AG09319 (cell line): ENCODE measurements at places on chromosomes 4 and X.

DNA sequence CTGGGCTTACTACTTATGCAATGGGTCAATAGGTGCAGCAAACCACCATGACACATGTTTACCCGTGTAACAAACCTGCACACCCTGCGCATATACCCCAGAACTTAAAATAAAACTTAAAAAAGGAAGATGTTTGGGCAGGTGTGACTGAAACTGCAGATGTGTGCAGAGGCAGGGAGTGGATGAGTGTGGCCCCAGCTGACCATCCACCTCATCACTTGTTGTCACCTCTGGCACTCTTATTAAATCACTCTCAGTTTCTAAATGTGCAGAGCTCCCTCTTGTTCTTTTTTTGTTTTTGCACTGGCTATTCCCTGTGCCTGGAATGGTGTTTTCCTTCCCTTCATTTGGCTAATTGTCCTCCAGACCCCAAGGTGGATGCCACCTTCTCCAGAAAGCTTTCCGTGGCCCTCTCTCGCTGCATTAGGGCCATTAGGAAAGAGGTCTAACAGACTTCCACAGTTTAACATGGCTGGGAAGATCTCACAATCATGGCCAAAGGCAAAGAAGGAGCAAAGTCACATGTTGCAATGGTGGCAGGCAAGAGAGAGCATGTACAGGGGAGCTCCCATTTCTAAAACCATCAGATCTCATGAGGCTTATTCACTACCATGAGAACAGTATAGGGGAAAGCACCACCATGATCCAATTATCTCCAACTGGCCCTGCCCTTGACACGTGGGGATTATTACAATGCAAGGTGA, 58.5 kb downstream of the SLC2A9 start:
- DNase-seq: no peak

DNA sequence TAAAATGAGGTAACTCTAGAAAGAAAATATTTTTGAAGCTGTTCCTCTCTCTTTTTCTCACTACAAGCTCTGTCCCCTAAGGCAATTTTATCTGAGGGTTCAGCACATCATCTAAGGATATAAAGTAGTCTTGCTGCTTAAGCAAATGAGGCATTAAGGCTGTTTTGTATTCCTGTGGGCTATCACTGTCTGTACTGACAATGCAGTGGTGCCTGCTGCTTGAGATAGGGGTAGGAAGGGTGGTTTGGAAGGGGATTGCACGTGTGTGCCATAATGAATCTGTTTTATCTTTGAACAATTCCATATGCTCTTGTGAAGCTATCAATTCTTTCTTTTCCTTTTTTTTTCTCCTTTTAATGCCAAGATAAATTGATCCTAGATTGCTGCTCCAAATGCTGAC, 128.0 kb upstream of the ATOH1 start:
- DNase-seq: no peak

- no peak for DNase-seq
Measured at GRCh38 chr4:152545088-152545487, 9.2 kb upstream of the FBXW7 start.

DNA sequence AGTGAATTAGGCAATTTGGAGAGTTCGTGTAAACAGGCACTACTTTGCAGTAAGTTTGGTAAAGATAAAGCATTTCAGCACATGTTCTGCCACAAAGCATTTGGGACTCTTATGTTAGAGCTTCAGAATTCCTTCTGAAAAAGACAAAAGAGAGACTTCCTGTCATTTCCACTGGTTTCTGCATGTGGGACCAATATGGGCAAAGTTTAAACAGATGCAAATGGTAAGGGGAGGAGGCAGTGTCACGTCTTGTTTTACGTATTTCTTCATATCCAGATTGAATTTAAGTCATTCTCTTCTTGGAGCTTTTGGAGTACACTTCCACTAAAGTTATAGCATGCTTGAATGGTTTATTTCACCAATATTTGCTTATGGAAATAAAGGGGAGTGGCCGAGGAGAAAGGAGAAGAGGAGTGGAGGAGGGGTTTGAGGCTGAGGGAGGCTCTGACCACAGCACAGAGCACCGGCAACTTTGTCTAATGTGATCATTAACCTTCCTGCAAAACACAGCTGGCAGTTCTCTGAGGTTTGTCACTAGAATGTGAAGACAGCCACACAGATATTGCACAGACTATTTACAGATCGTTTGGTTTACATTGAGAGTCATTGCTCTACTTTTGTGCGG, at the start of gene APELA:
TSS of gene APELA (plus strand) at position 479 of the 625 bp plus-strand sequence. CDS start 154 bp downstream, outside the sequence.
- no peak for DNase-seq

GRCh38 chrX:46321676-46322075, 223.5 kb downstream of the ZNF674 start:
- DNase-seq: no peak

GRCh38 chr4:8905226-8905772, 33.7 kb upstream of the HMX1 start:
- DNase-seq: no peak

- peak; percentile 31 for DNase-seq
Measured at GRCh38 chrX:10726647-10727046, 106.3 kb upstream of the MID1 start.

GRCh38 chr4:118939169-118939783, 50.6 kb downstream of the SYNPO2 start:
- no peak for DNase-seq

GRCh38 chrX:136920001-136920400, 39.5 kb upstream of the RBMX start:
- DNase-seq: no peak

DNA sequence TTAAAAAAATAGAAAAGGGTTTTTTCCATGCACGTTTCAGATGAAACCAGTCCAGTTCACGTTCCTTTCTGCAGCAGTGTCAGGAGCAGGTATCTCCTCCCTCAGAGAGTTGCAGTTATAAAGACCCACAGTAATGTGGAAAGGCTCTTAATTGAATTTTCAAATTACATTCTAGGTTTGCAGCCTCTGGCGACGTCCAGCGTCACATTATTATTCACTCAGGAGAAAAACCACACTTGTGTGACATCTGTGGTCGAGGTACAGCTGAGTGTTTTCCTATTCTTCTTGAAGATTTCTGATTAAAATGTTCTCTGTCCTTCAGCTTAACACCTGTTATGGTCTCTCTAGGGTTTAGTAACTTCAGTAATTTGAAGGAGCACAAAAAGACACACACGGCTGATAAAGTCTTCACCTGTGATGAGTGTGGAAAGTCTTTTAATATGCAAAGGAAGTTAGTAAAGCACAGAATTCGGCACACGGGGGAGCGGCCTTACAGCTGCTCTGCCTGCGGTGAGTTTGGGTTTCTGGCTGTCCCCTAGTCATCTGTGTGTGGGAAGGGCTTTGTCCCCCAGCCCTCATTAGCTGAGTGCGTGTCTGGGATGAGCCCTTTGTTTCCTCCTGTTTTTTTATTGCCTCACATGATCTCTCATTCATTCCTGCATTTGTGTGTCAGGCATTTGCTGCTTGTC, 25.6 kb downstream of the ZBTB49 start:
- DNase-seq: no peak

DNA sequence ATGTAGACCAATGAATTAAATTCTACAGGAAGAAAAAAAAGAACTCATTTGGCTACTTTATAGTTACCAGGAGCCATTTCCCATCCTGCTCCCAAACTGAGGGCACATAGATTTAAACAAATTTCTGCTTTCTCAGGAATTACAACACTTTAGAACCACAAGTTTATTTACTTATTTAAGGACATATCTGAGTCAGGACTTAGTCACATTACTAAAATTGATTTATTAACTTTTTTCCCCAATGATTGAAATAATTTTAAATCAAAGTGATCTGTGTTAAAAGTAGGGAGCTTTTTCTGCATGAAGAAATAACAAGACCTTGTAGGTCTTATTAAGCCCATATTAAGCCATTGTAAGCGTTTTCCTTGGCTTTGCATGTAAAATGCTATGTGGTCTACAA, 291.0 kb upstream of the HAND2 start:
- DNase-seq: no peak

DNA sequence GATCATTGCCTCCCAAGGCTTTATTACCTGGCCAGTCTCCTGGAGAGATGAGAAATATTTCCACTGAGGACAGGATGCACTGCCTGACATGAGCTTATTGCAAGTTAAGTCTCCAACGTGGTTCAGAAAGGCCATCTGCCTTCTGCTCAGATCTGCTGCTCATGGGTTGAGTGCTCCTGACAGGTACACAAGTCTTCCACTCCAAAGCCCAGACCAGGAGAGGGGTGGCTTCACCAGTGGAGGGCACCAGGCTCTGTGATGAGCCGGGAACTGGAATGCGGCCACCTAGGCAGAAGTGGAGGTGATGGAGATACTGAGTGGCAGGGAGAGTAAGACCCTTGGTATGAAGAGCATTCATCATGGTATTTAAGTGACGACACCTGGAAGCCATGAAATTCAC, 79.5 kb upstream of the IRF2 start:
- no peak for DNase-seq

DNA sequence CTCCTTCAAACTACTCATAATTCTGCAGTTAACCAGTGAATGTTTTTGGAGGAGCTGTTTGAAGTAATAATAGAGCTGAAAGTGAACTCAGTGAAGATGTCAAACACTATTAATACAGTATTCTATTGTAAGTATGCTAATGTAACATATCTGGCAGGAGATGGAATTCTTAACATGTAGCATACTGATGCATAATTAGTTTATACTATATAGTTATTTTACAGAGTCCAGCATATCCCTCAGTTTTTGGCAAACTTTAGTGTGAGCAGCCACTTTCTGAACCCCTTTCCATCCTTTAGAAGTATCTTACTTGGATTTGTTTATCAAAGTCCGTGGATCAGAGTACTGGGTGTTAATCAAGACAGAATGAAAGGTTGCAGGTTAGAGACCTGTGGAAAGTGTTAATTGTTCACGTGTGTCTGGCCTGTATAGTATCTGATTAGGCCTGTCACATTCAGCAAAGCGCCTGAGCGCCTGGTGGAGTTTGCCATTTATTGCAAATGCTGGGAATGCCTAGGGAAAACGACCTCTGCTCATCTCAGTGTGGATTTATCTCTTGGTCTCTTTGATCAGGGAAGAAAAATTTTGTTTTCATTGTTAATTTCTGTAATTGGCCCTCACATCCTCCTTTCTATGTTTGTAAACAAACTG, 251.7 kb upstream of the MAD2L1 start:
- DNase-seq: no peak

- DNase-seq: no peak
Measured at GRCh38 chr4:41280010-41280409, 23.3 kb downstream of the UCHL1 start.

DNA sequence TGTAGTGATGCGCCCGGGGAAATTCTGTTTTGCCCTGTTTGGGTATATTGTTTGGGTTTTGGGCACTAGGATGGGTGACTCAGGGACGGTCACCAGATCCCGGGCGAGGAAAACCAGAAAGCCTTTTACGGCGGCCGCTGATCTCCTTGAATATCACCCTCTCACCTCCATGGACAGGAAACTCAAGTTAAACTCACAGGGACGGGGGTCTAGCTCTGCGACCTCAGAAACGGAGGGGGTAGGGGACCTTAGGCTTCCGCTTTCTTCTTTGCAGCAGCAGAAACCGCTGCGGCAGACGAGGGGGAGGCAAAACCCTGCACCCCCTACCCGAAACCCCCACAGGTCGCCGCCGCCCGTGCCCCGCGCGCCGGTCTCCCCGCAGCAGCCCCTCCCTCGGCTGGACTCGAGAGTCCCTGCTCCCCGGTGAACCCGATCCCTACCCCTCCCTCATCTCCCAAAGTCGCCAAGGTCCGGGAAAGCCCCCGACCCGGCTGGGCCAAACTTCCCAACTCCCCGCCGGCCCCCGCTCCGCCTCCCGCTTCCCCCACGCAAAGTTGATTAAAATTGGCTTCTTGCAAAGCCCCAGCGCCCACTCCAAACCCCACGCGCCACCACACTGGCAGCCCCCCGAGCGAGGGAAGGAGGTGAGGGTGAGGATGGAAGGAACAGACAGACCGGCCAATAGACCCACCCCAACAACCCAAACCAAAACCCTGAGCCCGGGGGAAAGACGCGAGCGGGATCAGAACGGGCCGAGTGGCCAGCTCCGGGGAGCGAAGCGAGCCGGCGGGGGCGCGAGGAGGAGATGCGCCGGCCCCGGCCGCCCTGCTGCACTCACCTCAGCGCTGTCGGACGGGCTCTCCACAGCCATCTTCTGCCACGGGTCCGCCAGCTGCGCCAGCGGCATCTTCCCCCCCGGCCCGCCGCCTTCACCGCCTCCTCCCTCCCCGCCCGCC, 705 bp downstream of the RPS6KA3 start:
- DNase-seq: no peak

DNA sequence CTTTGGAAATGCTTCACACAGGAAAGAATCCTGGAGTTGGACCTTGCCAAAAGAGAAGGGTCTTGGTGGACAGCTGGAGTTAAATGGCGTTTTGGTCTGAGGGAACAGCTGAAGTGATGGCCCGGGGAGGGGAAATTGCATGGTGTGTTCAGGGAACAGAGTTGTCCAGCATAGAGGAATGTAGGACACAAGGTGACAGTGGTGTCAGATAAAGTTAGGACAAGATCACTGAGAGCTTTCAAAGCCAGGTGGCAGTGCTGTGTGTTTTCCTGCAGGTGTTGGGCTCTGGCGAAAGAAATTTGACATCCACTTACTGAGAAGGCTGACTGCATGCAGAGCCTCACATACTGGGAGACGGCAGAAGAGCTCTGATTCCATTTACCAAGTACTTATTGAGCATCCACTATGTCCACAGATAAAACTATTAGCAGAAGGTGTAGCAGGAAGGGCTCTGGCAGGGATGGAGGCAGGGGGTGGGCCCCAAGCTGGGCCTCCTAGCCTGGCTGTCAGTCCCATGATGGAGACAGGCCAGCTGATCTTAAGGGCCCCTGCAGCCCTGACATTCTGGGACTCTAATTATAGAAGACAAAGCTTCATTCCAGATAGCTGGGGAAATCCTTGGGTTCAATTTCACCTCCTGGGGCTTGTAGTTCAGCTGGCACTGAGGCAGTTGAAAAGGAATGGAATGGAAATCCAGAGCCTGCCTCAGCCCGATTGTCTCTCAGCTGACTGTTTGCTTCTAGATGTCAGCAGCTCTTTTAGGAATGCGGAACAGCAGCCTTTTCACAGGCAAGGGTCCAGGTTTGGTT, 150.2 kb upstream of the MAMLD1 start:
- no peak for DNase-seq

- no peak for DNase-seq
Measured at GRCh38 chr4:186485561-186486062, 69.8 kb downstream of the MTNR1A start.

GRCh38 chr4:21450331-21450730, 498.2 kb downstream of the KCNIP4 start:
- no peak for DNase-seq

- DNase-seq: no peak
Measured at GRCh38 chrX:150736475-150736874, 43.3 kb downstream of the MTMR1 start.

GRCh38 chr4:155889031-155889793, 14.3 kb upstream of the TDO2 start:
- peak; percentile 77 for DNase-seq
